ENCODE measurements at places on chromosomes 4 and X. TPM values are rescaled to one million over a fixed set of nuclear protein-coding genes. Genes with fewer than 3 reads are reported as not detected.

Gene POF1B
- total RNA-seq, result 0.57 TPM

Gene LRP2BP
- 3.5 TPM for total RNA-seq

Gene PGM2
- 22.1 TPM for total RNA-seq

Gene DAPP1
- total RNA-seq, result 29.8 TPM

Gene CENPVL2
- total RNA-seq, result not detected
